Gastroesophageal sphincter (tissue), 4 donors: ENCODE measurements at places on chromosomes 4 and X.

GRCh38 chr4:89653012-89653411, 183.9 kb downstream of the SNCA start:
- ATAC-seq: no peak

DNA sequence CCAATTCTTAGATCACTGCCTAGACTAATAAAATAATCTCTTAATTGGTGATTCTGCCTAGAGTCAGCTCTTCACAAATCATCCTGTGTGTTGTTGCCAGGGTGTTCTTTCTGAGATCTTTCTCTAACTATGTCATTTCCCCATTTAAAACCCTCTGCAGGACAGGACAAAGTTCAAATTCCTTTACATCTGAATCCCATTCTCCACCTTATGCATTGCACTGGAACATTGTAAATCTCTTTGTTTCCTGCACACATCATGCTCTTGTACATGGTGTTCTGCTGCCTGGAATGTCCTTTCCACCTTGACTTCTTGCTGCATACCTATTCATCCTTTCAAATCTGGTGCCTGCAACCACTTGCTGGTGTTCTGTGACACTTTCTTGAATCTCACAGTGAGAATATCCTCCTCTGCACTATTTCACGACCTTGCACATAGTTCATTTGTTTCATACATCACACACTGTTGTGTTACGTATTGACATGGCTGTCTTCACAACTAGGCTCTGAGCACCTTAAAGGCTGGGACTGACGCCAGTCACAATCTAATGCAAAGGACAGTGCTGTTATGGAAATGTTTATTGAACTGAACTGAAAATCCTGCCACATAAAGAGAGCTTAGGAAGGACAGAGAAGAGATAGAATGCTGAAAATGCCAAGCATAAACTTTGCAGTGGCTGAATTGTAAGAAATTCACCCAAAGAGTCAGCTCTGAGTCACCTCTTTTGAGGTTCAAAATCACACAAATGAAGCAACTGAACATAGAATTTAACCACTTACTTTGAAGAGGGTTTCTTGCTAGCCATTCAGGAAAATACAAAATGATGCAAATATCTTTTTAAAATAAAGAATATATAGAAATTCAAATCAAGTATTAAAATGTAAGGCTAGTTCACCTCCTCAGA, 26.4 kb upstream of the SMIM14 start:
- no peak for ATAC-seq

GRCh38 chr4:141659539-141659938, 23.2 kb downstream of the IL15 start:
- no peak for ATAC-seq

DNA sequence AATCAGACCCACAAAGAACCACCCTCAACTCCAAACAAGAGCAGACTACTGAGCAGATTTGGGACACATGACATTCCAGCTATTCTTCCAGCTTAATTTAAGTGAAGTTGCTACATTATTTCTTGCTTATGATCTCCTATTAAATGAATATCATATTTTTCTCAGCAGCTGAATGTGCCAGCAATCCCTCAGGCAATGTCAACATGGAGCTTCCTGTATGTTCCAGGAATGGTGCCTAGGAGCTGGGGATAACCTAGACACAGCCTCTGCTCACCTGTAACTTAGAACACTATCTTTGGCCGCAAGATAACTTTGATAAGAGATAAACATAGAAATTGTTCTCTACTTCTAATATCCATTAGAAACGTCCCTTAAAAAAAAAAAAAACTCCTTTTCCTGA, 274.4 kb upstream of the RASGEF1B start:
- no peak for ATAC-seq

DNA sequence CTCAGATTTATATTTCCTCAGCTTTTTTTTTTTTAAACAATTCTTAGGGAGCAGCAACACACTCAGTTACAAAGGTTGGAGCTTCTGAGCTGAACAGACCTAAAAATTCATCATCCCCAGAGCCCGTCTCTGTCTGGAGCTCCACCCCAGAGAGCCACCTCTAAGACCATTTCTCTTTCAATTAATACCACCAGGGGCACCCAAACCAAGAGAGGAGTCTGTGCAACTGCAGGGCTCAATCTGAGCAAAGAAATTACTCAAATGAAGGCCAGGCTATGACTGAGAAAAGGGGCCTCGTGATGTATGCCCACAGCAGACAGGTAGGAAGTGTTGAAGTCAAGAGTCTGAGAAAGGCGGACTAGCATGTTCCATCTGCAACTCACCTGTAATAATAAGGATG, 95.5 kb downstream of the C4orf51 start:
- no peak for ATAC-seq
